HS-27A (cell line): ENCODE measurements at places on chromosomes 4 and X.

GRCh38 chr4:158826057-158826456 is 57.2 kb downstream of the FNIP2 start:
- no peak for DNase-seq

GRCh38 chrX:96685210-96686099 is 813 bp downstream of the DIAPH2 start:
- DNase-seq = no peak

DNA sequence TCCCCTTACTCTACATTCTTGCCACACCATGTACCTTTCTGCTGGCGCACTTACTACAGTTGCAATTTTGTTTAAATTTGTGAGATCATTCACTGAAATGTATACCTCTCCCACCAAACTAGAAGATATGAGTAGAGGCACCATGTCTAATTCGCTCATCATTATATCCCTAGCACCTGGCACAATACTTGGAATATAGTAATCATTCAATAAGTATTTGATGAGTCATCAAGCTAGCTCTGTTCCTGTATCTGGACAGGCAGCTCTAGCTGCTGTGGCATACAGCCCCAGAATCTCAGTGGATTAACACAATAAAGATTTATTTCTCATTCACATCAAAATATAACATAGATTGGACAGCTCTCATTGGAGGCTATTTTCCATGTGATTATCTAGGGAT is 245.9 kb downstream of the IDS start:
- no peak for DNase-seq

- no peak for DNase-seq
Measured at GRCh38 chrX:13893826-13894225, 76.9 kb upstream of the GPM6B start.

- DNase-seq = no peak
Measured at GRCh38 chr4:13240066-13240465, 244.1 kb downstream of the RAB28 start.

- DNase-seq = no peak
Measured at GRCh38 chr4:107699466-107700206, 20.4 kb downstream of the PAPSS1 start.
